HT-29 (cell line): ENCODE measurements at places on chromosomes 5 and 9.

DNA sequence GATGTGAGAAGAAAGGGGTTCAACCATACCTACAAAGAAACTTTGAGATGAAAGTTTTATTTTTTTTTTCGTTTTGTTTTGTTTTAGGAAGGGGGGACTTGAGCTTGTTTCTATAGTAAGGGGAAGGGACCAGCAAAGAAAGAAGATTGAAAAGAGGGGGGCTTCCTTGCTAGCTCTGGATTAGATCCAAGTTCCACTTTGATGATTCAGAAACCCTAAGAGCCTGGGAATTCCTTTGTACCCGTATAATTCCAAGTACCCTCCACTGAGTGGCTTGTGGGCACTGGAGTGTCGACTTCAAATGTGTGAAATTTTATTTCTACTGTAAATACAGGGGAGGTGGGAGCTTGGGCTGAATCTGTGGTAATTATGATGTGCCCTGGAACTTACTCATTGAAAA, 10.9 kb downstream of the MAMDC2 start:
- no peak for DNase-seq

DNA sequence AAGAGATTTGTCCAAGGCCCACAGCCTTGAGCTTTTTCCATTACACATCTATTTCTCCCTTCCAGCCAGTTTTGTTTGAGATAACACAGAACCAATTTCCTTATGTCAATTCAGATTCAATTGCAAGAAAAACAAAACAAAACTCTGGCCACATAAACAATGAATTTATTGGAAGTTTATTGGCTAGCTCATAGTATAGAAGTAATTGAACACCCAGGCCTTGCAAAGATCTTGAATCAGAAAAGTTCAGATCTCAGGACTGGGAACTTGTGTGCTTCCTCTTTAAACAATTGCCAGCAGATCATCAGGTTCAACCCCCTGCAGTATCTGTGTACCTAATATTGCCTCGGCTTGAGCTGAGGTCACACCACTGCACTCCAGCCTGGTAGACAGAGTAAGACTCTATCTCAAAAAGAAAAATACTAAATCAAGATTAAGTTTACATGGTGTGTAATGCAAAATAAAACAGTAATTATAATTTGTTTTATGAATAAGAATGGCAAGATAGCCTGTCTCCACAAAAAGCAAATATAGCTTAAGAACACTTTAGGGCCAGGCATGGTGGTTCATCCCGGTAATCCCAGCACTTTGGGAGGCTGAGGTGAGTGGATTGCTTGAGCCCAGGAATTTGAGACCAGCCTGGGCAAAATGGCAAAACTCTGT, 4.1 kb upstream of the ZCCHC10 start:
- no peak for DNase-seq

GRCh38 chr5:67381236-67381880, 184.8 kb upstream of the CD180 start:
- DNase-seq: no peak

- DNase-seq: no peak
These were observed 380.8 kb upstream of the CD180 start for GRCh38 chr5:67577424-67577823.

DNA sequence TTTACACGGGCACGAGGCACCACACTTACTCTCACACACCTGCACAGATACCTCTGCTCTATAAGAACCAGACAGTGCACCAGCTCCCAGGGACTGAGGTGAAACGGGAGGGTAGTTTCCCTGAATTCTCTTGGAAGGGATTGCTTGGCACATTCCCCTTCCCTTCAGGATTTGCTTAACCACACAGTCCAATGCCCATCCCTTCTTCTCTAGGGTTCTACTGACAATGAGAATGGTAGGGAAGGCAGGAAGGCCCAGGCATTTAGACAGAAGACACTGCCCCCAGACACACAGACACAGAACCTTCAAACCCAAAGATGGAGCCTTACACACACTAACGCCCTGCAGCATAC, 704 bp upstream of the LHX6 start:
- no peak for DNase-seq

GRCh38 chr5:19125956-19126713, 861.9 kb downstream of the CDH18 start:
- no peak for DNase-seq

GRCh38 chr5:180072556-180072955, 997 bp upstream of the RNF130 start:
- DNase-seq: no peak

DNA sequence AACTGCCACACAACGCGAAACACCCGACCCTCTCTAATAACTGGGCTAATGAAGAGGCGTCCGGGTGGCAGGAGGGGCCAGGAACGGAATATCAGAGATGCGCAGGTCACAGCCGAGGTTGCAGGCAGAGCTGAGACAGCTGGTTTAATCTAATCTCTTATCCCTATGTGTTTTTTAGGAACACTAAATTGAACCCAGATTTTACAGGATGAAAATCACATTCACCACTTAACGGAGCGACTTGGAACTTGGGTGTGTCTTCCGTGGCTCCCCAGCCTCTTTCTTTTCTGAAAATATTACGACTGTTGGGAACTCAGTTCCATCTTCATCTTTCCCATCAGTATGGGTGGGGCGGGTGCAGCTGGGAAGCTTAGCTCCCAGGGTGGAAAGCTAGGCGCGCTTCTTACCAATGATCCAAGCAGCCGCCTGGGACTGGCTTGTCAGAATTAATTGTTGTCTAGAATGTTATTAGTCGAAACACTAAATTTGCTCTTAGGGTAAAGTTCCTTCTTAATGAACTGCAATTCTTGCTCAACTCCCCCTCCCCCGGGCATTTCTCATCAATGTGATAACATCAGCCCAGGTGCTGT, 92.5 kb downstream of the IRX2 start:
- DNase-seq: no peak
